ENCODE measurements at places on chromosomes 3 and 15. TPM values are rescaled to one million over a fixed set of nuclear protein-coding genes. Genes with fewer than 3 reads are reported as not detected.

Gene CLEC3B
- total RNA-seq = 19.2 TPM

- no peak for DNase-seq
These were observed 73.4 kb downstream of the RFTN1 start for GRCh38 chr3:16439848-16440708.

DNA sequence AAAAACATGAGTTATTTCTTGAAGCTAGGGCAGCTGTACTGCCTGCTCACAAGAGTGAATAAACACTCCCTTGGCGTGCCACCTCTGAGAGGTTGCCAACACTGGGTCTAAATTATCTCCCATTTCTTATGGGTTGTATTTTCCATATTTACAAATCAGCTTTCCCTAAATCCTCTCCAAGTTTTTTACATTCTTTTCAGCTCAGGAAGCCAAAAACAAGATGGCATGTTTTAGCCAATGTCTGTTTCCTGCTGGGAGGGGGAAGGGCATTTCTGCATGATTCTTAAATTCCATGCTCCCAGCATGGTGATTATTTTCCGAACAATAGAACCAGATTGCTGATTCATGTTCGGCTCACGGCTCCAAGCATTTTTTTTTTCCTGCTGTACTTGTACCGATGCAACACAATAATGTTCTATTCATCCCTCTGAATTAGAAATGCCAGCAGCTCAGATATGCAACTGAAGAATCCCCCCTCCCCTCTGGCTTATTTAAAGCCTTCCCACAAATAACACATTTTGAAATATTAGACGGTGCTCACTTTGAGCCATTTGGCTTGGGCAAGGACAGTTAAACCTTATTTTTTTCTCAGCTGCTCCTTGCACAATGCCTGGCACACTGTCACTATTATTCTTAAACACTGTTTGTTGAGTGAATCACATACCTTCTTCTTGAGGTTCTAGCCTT, 252.5 kb downstream of the THRB start:
- DNase-seq = no peak

GRCh38 chr15:49382394-49382793, 40.6 kb upstream of the FGF7 start:
- DNase-seq = no peak

DNA sequence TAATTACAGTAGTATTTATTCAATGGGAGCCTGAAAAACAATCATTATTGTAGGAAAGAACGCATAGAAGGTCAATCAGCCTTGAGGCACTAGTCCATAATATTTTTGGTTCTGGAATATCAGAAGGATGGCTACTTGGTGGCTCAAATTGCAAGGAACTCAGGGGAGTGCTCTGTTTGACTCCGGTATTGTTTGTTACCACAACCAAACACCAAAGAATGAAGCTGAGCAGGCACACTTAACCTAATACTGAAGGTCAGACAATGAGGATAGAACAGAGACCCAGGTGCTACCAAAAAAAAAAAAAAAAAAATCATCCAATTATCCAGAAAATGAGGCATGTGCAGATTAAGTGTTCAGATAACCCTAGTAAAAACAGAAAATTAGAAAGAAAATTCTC, 11.1 kb upstream of the SATB1 start:
- no peak for DNase-seq

- no peak for DNase-seq
These were observed 138.5 kb downstream of the ARPP21 start for GRCh38 chr3:35777563-35778554.

- no peak for DNase-seq
These were observed 22.1 kb downstream of the PRICKLE2 start for GRCh38 chr3:64203216-64203615.

DNA sequence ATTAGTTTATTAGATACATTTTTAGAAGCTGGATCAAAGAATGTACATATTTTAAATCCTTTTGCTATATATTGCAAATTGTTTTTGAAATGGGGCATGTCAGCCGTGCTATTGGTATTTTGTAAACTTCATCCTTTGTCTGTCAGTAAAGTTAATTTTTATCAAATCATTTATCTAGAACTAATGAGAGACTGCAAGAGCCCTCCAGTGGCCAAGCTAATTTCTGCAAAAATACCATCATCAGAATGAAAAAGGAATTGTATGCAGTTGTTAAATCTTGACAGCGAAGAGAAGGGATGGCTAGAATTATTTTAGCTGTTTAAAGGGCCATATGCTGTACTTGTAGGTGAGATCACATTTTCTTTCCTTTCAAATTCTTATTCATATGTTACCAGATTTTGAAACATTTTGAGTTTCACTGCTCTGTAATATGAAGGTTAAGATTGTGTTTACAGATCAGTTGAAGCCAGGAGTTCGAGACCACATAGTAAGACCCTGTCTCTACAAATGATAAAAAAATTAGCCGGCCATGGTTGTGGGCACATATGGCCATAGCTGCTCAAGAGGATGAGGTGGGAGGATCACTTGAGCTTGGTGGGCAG, 8.1 kb upstream of the CLDN11 start:
- DNase-seq = no peak

Gene CGGBP1
- 46.0 TPM for total RNA-seq
